ENCODE measurements at places on chromosomes 11 and 22.

DNA sequence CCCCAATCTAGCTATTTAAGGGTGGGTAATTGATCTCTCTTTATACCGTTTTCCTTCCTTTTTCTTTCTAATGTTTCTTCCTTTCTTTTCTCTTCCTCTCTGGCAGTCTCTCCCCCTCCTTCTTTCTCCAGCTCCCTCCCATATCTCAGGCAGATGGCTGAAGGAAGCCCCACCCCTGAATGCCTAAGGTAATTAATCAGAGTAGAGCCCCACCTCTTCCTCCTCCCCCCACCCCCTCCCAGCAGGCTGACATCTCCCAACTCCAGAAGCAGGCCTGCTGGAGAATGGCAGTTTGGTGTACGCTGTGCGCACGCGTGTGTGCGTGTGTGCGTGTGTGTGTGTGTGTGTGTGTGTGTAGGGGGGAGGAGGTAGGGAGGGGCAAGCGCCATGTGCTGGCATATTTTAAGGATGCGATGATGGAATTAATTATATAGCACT is 122.6 kb downstream of the APOL5 start:
- DNase-seq: peak; percentile 82

DNA sequence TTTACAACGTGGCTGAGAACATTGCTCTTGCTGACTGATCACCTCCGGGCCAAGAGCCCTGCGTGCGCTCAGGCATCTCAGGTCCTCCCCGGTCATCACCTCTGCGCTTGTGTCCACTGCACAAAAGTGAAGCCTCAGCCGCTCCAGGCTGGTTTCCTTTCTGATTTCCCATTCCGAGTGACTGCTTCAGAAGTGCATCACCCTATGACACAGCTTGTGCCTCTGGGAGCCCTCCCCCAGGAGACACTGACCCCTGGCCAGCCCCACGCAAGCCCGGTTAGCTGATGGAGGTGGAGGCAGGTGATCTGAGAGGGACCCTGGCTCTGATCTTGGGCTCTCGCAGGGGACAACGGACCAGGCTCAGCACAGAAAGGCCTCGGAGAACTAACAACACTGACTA is 38.3 kb upstream of the GNB1L start:
- DNase-seq: no peak

GRCh38 chr11:100716838-100717237 is 29.8 kb downstream of the ARHGAP42 start:
- DNase-seq: no peak

DNA sequence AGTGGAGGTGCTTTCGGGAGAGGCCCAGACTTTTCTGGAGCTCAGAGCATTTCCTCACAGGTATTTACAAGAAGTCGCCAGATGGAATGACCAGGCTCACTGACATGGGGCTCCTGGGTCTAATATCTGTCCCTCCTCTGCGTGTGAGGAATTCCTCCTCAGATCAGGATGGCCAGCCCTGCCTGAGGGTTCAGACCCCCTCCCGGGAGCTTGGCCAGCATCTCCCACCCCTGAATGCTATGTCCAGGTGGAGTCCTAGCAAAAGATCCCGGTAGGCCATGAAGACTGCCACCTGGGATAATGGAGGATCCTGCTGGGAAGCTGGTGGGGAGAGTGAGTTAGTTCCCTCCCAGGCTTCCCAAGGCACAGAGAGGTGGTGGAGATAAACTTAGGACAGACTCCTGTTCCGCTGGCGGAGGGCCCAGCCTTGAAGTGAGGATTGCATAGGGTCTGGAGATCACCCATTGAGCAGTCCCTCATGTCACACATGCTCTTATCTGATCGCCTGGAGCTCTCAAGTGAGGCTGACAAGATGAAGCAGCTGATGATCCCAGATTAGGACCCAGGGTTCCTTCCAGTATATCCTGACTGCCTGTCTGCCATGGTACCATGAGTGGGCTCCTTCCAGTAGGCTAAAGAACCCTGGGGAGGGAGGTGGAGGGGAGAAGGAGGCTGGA is 5.7 kb downstream of the OAF start:
- peak; percentile 15 for DNase-seq

- DNase-seq: no peak
Observed at GRCh38 chr22:25714070-25714469, 27.9 kb upstream of the MYO18B start.

DNA sequence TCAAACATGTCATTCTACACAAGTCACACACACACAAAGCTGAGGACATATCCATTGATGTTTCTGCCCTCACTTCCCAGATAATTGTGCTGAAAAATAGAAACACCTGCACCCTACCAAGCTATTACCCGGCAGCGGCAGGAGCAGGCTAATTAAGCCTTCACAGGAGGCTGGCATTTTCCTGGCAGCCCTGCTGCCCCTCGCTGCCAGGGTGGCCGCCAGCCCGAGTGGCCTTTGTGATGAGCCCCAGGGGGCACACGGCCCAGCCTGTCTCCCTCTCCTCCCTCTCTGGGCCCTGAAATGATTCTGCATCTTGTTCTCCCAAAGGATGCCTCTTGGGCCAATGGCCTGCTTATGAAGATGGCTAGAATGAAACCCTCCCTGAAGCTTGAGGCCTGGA is 76.2 kb upstream of the TP53I11 start:
- DNase-seq: no peak

GRCh38 chr22:27730641-27731433 is 70.7 kb downstream of the MN1 start:
- DNase-seq: no peak

GRCh38 chr11:95680169-95680929 is 109.2 kb downstream of the FAM76B start:
- no peak for DNase-seq

DNA sequence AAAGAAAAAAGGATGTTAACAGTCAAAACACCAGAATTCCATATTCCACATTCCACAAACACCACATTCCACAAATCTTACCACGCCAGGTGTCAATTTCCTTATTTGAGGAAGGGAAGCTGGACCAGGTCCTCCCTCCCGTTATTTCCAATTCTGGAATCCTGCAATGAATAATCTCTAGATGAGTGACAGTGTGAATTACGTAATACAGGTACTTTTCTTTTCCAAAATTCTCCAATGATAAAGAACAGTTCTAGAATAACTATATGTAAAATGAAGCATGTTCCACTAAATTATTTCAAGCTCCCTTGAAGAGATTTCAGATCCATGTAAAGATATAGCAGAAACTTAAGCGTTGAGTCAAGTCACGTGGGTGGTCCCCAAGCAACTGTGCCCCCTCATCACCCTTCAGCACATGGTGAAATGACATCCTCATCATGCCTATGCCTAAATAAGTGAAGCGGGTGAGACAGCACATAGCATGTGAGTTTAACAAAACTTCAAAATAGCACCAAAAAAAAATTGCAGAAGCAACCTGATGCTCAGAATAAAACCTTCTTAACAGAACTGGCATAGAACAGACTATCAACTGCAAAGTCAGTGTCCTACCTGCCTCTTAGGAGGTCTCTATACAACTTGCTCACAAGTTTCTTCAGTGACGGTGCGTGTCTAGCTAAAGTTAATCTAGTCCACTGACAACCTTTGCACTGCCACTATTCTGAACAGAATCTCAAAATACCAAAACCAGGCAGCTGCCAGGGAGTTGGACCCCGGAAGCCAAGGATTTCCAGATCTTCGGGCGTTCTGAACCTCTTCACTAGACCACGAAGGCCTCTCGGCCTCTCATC is 876 bp downstream of the NFRKB start:
- no peak for DNase-seq

DNA sequence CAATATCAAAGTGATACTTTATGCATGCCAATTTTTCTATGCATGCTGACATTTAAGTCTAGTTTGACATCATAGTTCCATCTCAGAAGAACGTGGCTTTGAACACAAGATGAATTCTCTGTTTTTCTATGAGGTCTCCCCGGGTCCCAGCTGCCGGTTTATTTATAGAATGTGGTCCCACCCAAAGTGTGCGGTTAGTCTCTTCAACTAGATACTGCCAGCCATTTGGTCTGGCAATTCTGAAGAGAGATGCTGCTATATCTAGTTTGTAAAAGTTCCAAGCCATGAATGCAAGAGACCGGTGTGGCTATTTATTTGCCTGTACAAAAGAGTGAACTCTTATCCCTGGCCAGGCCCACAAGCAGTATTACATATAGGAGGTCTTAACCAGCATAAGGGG is 9.2 kb downstream of the OR5A2 start:
- no peak for DNase-seq

DNA sequence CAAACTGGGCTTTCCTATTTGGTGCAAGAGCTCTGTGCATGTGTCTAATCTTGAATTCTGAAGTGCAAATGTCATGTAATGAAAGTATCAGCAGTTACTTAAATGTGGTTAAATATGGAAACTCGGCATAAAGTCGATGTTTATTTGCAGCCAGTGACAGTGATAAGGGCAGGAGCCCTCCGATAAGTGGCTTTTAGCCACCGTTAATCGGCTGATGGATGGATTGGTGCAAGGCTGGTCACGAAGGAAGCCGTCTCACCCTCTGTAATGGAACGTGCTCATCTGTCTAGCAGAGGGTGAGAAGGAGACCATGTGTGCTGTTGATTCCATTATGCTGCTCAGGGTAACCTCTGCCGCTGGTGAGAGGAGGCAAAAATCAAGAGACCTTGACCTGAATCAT is 121.8 kb upstream of the PAX6 start:
- DNase-seq: no peak

GRCh38 chr11:39860931-39861330 is 1598.5 kb downstream of the LRRC4C start:
- no peak for DNase-seq

GRCh38 chr11:14764579-14765527 is 121.2 kb downstream of the PDE3B start:
- DNase-seq: no peak

DNA sequence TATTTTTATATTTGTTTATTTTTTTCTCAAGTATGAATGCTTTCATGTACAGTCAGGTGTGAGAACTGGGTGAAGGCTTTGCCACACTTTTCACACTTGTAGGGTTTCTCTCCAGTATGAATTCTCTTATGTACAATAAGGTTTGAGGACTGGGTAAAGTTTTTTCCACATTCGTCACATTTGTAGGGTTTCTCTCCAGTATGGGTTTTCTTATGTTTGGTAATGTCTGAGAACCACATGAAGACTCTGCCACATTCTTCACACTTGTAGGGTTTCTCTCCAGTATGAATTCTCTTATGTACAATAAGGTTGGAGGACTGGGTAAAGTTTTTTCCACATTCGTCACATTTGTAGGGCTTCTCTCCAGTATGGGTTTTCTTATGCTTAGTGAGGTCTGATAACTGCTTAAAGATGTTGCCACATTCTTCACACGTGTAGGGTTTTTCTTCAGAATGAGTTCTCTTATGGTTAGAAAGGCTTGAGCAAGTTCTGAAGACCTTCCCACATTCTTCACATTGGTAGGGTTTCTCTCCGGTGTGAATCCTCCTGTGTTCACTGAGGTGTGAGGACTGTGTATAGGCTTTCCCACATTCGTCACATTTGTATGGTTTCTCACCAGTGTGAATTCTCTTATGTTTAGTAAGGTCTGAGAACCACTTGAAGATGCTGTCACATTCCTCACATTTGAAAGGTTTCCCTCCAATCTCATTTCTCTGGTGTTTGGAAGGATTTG is 19.7 kb downstream of the ZNF195 start:
- no peak for DNase-seq

- no peak for DNase-seq
Observed at GRCh38 chr11:59551659-59552521, 40.6 kb downstream of the OR4D9 start.

DNA sequence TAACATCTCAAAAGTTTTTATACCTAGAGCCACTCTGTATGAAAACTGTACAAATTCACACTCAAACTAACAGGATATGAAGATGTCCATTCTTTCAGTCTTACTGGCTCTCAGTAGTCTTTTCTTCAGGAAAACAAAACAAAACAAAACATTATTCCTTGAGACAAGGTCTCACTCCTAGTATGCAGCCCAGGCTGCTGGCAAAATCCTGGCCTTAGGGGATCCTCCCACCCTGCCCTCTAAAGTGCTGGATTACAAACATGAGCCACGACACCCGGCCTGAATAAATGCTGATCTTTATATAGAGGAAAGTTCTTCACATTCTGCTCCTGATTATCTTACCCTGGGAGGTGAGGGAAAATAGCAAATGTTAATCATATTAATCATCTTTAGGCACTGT is 5.1 kb downstream of the APOL2 start:
- no peak for DNase-seq
